Activated CD4-positive, alpha-beta T cell treated with anti-CD3 and anti-CD28 coated beads, Interleukin-2, amount 50 U/mL, for 16 hours (primary cell): ENCODE measurements at places on chromosomes 11 and 22.

DNA sequence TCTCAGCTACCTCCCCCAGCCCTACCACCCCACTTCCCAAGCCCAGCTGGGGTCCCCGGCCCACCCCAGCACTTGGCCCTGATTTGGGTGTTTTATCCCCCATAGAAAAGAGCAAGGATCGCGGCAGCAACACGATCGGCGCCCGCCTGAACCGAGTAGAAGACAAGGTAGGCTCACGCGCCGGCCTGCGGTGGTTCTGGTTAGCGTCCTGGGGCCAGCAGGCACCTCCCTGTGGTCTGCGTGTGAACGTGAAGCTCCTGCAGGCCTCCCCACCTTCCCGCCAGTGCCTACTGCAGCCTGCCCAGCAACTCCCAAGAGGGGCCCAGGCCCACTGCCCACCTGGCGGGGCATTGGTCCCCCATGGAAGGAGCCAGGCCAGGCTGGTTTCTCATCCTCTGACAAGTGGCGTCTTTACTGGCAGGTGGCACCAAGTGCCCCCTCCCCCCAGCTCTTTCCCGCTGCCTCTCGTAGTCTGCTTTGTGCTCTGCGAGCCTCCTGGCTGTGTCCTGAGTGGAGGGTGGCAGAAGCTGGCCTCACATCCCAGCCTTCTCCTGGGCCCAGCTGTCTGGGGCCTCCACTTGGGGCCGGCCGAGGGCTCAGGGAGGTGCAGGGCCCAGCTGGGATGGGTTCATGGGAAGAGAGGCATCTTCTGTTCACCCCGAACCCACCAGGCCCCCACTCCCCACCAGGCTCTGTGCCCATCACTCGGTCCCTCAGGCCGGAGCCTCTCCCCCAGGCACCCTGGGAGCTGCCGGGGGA, 78.3 kb upstream of the KCNQ1OT1 start:
- no peak for DNase-seq

DNA sequence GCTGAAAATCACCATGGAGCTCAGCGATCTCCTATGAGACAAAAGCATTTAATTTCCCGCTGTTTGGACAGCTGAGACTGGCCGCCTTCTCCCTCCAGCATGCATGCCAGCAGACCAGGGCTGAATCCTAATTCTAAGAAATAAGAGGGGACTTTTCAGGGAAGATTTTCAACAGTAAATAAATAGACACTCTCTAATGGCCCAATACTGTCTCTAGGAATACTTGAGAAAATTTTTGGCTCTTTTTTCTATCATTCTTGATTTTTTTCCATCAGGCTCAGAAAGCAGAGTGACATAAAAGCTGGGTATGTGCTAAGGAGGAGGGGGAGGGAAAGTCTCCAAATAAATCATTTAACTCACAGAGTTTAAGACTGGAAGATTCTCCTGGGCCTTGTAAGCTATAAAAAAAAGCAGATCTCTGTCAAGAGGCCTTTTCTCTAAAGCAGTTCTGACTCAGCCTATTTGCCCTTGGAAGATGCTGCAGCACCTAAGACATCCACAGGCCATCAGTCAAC, 17.6 kb upstream of the SPON1 start:
- no peak for DNase-seq

- DNase-seq = no peak
These were observed 22.2 kb upstream of the BIRC3 start for GRCh38 chr11:102295045-102295444.

- DNase-seq = no peak
These were observed 1110.4 kb upstream of the CCDC90B start for GRCh38 chr11:84396521-84396920.

DNA sequence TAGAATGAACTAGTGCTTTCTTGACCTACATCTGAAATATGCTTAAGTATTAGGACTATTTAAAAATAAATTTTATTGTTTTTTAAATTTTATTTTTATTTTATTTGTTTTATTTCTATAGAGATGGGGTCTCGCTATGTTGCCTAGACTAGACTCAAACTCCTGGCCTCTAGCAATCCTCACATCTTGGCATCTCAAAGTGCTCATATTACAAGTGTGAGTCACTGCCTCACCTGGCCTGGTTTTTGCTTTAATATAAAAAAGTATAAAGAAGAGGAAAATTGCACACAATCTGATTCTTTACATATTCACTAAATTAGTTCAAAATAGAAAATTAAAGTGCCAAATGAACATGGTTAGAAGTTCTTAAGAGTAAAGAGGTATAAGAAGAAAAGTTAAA, 37.5 kb downstream of the HEPHL1 start:
- DNase-seq = no peak

- DNase-seq = no peak
These were observed 354.6 kb upstream of the DDI1 start for GRCh38 chr11:103681855-103682254.

GRCh38 chr11:17391493-17392355, 3.3 kb upstream of the KCNJ11 start:
- DNase-seq = no peak

DNA sequence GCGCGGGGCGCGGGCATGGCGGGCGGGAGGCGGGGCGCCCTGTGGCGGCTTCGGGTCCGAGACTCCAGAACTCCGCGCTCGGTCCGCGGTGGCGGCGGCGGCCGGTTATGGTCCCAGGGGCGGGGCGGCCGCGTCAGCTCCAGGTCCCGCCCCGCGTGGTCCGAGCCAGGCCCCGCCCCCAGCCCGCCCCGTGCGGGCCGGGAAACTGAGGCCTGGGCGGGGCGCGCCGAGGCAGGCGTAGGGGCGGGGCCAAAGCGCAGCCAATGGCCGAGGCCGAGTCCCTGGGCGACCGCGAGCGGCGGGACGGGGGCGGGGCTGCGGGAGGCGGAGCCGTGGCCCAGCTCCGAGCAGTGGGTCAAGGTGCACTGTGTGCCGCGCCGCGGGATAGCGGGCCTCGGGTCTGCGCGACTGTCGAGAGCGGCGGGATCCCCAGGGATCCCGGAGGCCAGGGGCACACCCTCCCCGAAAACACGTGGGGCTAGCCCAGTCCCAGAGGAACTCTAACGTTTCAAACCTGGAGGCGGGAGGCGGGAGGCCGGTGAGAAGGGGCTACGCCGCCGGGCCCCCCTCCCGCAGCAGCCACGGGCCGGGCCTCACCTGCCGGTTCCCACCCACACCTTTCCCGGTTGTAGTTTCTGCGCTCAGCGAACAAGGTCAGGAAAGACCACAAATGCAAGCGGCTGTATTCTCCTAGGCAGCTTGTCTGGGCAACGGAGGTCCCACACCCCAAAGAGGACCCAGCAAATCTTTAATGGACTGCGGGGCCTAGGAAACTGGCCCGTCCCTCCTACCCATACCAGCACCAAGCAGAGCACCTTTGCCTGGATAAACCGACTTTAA, at the start of gene SLC25A1:
SLC25A1 (minus strand) TSS at position 80 of the 840 bp plus-strand sequence; CDS start at position 17, 63 bp downstream.
- peak; percentile 93 for DNase-seq

DNA sequence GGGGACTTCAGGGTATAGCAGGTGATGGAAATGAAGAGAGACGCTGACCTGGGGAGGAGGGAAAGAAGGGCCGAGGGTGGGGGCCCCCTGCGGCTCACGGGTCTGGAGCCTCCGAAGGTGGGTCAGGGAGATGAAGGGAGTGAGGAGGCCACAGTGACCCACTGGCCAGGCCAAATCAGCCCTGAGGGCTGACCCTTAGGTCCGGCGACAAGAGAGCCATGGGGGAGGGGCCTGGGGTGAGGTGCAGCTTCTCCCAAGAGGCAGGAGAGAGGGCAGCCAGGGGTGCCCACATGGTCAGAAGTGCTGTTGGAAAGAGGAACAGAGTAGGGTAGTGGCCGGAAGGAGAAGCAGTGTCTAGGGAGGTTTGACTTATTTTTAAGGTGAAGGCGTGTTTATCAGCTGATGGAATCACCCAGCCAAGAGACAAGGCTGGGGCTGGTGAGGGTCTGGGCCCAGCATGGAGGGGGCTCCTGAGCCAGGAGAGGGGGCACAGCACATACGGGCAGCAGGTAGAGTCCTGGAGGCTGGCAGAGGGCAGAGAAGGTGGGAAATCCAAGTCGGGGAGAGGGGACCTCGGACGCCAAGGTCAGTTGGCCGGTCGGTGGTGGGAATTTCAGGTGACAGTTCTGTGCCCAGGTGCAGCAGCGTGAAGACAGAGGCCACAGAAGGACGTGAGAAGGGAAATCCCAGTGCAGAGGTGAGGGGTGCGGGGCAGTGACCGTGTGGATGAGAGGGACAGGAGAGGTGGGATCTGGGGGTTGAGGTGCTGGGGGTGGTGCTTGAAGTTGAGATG, 49.0 kb downstream of the LINC01488 start:
- DNase-seq = no peak
